AG20443 (cell line): ENCODE measurements at places on chromosomes 2 and 18.
A peak's percentile ranks its signal among the peaks of the same experiment; 100 is the strongest.

DNA sequence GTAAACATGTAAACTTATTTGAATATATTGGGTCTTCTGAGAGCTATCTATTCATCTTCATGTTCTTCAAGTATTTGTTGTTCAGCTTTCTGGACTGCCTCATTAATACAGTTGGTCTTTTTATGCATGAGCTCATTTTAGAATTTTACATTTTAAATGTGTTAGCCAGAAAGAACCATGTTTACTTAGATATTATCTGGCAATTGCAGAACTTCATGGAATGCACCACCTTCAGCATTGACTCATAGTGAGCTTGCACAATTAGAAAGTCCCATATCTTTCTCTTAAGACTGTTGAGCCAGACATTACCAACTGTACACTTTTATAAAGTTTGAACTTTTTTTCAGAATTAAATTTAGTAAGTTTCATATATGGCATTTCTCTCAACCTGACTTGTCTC lies 536.7 kb downstream of the RIT2 start:
- peak; percentile 14 for DNase-seq

GRCh38 chr2:23497536-23497935 lies 112.6 kb downstream of the KLHL29 start:
- DNase-seq = no peak

DNA sequence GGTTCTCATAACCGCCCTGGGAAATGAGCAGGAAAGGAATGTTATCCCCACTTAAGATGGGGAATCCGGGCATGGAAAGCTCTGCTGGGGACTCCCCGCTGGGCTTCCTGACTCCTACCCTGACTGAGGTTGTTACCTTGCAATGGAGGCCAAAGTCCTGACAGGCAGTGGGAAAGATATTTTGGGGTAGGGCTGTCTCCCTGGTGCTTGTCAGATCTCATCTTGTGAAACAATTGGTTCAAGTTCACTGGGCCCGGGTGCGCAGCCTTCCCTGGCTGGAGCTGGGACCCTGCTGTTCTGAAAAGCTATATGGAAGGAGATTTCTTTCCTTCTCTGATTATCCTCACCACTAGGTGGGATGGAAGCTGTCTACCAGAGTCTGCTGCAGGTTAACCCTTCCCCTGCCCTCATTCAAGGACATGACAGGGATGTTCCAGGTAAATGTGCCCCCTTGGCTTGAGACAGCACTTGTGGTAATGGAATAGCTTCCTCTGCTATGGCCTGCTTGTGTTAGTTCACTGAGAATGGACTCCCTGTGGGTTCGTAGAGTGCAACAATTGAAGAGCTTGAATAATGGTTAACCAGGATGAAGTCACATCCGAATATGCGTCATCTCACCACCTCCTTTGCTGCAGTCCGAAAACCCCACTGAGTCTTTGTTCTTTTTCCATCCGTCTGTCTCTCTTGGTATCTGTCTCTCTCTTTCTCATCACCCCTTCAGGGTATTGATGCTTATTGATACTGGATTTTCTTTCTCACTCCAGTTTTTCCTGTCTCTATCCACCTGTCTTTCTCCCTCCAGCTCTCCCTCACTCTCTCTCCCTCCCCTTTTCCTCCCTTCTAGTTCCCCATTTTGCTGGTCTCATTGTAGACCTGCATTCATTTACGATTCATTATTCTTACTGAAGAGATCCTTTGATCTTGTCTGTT lies 67.8 kb upstream of the EPAS1 start:
- no peak for DNase-seq

DNA sequence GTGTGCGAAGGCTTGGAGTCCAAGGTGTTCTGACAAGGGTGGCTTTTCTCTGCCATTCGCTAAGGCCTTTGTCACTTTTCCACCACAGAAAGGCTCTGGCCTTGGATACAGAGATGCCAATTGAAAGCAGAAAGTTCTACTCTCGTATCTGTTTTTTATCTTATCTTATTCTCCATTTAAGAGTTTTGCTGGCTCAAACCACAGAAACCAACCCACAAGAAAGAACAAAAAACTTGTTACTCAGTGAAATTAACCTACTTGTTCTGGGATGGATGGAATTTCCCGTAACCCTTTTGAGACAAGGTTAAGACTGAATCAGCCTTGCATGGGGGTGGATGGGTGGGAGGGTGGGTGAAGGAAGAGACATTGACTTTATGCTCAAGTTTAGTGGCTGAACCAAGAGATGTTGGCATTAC lies 221.7 kb downstream of the CDH20 start:
- DNase-seq = no peak

DNA sequence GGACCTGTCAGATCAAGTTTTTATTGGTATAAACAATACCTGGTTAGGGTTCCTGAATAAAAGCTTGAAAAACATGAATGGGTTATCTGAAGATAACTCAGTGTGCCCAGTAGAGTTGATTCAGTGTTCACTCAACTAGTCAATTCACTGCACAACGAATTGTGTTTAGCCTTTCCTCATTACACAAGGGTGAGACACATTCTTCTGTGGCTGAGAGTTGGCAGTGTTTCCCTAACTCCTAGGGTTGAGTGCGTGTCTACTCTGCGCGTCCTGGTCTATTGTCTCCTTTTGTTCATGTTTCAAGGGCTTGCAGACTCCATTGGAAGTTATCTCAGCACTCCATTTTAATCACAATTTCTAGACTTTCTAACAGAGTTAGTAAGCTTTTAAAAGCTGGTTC lies 32.8 kb upstream of the TMEM178A start:
- DNase-seq = peak; percentile 82

DNA sequence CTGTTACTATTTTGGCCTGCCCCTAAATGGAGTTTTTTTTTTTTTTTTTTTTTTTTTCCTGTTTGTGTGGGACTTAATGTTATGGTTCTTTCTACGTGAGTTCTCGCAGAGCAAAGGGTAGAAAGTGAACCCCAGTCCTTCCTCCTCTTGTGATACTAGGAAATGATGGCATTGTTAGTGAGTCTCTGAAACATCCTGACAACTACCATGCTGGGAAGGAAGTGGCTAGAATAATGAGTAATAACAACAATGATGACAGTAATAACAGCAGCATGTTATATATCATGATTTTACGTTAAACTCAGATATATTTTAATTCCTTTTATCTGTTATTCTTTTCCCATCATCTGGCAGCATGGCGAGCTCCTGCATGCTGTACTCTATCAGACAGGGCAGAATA lies 216.2 kb upstream of the LINC00305 start:
- no peak for DNase-seq

GRCh38 chr2:20447437-20448245 lies 767 bp downstream of the RHOB start:
- peak; percentile 52 for DNase-seq

DNA sequence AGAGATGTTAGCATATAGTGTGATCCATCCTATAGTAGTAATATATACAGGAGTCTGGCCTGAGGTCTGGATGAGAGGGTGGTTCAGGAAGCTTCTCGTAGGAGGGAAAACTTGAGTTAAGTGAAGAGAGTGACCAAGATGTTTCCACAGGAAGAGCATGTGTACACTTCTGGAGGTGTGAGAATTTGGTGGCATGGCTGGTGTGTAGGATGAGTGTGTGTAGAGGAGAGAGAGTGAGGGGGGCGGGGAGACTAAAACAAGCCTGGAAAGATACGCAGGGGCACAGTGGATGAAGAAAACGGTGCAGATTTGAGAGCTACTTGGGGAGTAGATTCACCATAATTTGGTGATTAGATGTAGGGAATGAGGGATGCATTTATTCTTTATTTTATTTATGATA lies 43.5 kb upstream of the CTLA4 start:
- DNase-seq = no peak

DNA sequence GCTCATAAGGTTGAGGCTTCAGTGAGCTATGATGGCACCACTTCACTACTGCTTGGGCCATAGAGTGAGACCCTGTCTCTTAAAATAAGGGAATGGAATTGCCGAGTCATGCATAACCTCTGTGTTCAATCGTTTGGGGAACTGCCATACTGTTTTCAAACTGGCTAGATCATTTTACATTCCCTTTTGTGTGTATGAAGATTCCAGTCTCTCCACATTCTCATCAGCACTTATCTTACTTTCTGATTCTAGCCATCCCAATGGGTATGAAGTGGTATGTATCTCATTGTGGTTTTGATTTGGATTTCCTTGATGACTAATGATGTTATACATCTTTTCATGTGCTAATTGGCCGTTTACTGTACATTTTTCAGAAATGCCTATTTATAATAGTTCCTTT lies 23.7 kb downstream of the MARCHF7 start:
- DNase-seq = no peak

DNA sequence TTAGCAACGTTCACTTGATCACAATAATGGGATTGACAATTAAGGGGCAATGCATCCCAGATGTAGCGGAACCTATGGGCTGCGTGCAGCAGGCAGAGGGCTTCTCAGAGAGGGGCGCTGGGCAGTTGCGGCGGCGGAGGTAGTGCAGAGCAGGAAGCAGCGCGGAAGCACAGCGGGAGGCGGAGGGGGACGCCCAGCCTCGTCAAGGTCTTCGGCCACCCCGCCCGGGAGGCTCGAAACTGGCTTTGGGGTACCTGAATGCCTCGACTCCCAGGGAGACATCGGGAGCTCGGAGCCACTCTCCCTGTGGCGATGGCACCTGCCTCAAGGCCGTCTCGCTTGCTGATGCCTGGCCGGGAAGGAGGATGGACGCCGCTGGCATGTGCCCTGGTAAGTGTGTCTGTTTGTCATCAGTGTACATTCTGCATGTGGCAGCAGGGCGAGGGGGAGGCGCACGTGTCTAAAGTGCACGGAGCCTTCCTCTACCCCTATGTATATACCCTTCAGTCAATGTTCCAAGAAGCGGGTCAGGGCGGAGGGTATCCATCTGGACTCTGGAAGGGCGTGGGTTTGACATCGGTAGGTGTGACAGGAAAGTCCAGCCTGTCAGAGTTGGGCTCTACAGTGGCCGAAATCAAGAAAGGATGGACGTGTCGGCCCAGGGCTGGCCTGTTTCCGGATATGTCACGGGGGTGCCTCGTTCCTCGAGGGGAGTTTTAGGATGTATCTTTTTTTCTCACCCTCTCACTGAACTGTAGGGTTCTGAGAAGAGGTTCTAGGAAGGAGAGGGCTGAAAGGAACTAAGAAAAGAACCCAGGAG lies 7.5 kb upstream of the SP9 start:
- no peak for DNase-seq

- no peak for DNase-seq
Measured at GRCh38 chr2:84923009-84923408, 17.6 kb downstream of the TMSB10 start.
